ENCODE measurements at places on chromosomes 3 and 15.
A peak's percentile ranks its signal among the peaks of the same experiment; 100 is the strongest.

DNA sequence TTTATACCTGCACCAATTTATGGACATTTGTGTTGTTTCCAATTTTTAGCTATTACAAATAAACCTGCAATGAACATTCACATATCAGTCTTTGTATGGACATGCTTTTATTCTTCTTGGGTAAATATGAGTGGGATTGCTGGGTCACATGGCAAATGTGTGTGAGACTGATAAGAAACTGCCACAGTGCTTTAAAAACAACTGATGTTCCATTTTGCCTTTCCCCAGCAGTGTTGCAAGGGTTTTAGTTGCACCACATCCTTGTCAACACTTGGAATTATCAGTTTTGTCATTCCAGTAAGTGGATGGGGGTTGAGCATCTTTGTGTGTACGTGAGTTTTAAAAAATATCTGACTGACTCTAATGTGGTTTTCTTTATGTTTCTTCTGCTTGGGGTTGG lies 191.2 kb downstream of the PLCL2 start:
- no peak overlapping the region for H3K27ac ChIP-seq
- H3K36me3 ChIP-seq: peaks cover 51% of the 10 kb centered on the region
- no peaks in the 10 kb centered on the region for H3K27me3 ChIP-seq
- H3K4me1 ChIP-seq: no peaks in the 10 kb centered on the region
- no peak overlapping the region for H3K4me3 ChIP-seq

DNA sequence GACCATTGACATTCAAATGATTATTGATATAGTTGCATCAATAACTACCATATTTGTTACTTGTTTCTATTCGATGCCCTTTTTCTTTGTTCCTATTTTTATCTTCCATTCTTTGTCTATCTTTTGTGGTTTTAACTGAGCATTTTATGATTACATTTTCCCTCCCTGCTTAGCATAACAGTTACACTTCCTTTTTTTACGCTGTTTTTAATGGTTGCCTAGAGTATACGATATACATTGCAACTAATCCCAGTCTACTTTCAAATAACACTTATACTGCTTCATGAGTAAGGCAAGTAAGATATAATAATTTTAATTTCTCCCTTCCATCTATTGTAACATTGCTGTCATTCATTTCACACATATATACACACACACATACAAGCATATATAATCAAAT lies 26.3 kb downstream of the COL6A6 start:
- no peaks in the 10 kb centered on the region for H3K36me3 ChIP-seq
- DNase-seq: no peak
- H3K27ac ChIP-seq: no peak overlapping the region
- no peak overlapping the region for H3K4me3 ChIP-seq
- H3K4me1 ChIP-seq: no peaks in the 10 kb centered on the region

- no peak overlapping the region for H3K4me3 ChIP-seq
- no peak overlapping the region for H3K27ac ChIP-seq
- H3K36me3 ChIP-seq: no peaks in the 10 kb centered on the region
- H3K27me3 ChIP-seq: peaks cover 43% of the 10 kb centered on the region
- no peak for DNase-seq
Measured at GRCh38 chr3:50390508-50391224, 31.3 kb upstream of the TMEM115 start.

- peaks cover 10% of the 10 kb centered on the region for H3K36me3 ChIP-seq
- H3K4me3 ChIP-seq: no peak overlapping the region
- no peaks in the 10 kb centered on the region for H3K27me3 ChIP-seq
- no peak for DNase-seq
Measured at GRCh38 chr3:52891615-52892081, 5.7 kb downstream of the STIMATE start.

GRCh38 chr3:140163159-140163763 lies 228.3 kb downstream of the CLSTN2 start:
- H3K36me3 ChIP-seq: no peaks in the 10 kb centered on the region
- no peak overlapping the region for H3K27ac ChIP-seq
- no peak for DNase-seq

DNA sequence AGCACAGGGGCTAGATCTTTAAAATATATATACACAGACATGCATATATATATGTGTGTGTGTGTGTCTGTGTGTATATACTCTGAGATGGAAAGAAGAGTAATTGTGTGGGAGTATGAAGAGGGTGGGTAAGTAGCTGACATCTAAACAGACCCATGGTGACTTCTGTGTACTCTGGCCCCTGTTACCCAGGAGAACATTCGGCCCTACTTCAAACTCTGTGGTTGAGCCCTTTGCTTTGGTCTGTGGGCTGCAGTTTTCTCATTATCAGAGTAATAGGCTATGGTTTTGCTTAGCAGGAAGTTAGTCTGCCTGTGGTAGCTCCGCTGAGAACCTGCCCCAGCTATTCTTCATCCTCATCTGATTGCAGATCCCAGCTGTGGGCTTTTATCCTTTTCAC lies 141.4 kb downstream of the RBPMS2 start:
- peaks cover 36% of the 10 kb centered on the region for H3K36me3 ChIP-seq
- peak overlapping the region; percentile 90 for H3K27ac ChIP-seq
- H3K4me1 ChIP-seq: peaks cover 6% of the 10 kb centered on the region
- no peak overlapping the region for H3K4me3 ChIP-seq

DNA sequence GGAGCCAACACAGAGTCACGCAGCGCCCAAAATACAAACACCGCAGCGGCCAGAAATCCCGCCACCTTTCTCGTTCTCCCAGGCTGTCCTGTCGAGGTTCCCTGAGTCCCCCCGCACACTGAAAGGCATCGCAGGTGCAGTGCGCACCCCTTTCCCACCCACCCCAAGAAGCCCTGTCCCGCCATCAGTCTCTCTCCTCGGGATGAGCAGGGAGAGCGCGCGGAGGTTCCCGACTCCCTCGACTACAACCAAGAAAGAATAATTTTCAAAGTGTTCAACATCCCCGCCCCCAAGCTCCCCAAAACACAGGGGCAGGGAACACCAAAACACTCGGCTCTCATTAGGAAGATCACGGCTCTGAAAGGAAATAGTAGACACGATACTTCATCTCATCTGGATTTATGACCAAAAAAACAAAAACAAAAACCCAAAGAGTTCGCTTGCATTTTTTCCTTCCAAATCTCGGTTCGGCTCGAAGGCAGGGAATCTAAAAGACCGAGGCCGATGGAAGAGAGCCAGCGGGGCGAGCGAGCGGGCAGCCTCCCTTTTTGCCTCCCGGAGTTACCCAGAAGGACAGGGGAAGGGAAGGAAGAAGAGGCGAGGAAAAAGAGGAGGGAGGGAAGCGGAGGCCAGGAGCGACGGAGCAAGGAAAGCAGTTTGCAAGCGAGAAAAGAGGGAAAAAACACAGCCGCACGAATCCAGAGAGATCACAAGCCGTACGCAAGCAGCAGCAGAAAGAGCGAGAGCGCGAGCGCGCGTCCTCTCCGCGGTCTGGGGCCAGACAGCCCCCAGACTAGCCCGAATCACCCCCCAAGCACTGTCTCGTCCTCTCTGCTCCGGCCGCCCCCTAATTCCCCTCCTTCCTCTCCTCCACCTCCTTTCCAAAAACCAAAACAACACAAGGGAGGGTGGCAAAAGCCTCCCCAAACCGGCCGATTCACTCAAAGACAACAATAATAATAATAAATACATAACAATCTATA lies 808 bp downstream of the BCL6 start:
- no peaks in the 10 kb centered on the region for H3K36me3 ChIP-seq
- no peaks in the 10 kb centered on the region for H3K27me3 ChIP-seq
- peak; percentile 69 for DNase-seq
- H3K4me1 ChIP-seq: peaks cover 10% of the 10 kb centered on the region
- H3K4me3 ChIP-seq: peak overlapping the region; percentile 92

DNA sequence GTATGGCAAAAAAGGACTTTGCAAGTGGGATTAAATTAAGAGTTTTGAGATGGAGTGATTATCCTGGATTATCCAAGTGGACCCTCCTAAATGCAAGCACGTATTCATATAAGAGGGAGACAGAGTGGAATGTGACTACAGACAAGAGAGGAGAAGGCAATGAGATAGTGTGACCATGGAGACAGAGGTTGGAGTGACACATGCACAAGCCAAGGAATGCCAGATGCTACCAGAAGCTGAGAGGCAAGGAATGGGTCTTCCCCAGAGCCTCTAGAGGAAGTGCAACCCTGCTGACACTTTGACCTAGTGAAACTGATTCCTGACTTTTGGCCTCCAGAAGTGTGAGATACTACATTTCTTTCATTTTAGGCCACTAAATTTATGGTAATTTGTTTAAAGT lies 117.2 kb downstream of the UACA start:
- DNase-seq: no peak
- H3K4me1 ChIP-seq: no peaks in the 10 kb centered on the region
- H3K27me3 ChIP-seq: no peaks in the 10 kb centered on the region
- no peak overlapping the region for H3K27ac ChIP-seq
- H3K4me3 ChIP-seq: no peak overlapping the region

- no peak for DNase-seq
- no peak overlapping the region for H3K27ac ChIP-seq
- H3K36me3 ChIP-seq: peaks cover 6% of the 10 kb centered on the region
Measured at GRCh38 chr15:33581032-33581431, 270.3 kb downstream of the RYR3 start.

- H3K4me1 ChIP-seq: peaks cover 8% of the 10 kb centered on the region
- H3K27me3 ChIP-seq: peaks cover 9% of the 10 kb centered on the region
- H3K36me3 ChIP-seq: peaks cover 11% of the 10 kb centered on the region
- DNase-seq: no peak
- H3K27ac ChIP-seq: no peak overlapping the region
Measured at GRCh38 chr3:52771702-52772101, 962 bp upstream of the NEK4 start.

DNA sequence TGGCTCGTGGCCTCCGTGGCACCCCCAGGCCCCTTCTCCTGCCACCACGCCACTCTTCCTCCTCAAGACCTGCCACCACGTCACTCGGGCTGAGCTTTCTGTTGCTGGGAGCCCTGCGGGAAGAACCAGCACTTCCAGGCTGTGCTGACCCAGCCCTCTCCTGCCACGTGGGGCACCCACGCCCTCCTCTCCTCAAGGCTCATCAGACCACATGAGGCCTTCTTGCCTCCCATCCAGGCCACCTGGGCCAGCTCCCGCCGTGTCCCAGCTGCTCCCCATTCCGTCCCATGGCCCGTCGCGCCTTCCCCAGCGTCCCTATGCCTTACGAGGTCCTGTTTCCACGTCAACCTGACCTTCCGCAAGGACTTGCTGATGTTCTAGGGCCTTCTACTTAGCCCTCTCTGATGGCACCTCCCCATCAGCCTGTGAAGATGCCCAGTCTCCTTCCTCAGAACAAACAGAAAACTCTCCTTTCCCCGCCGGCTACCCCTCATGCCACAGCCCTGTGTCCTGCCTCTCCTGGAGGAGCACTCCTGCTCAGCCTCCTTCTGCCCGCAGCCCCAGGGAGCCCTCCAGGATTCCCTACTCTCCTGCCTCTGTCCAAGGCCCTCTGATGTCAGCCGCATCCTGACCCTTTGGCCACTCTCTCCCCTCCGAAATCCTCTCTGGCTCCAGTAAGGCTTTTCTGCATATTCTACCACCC lies 71.1 kb upstream of the BLM start:
- DNase-seq: no peak
- no peak overlapping the region for H3K27ac ChIP-seq
- peaks cover 41% of the 10 kb centered on the region for H3K36me3 ChIP-seq
- H3K4me3 ChIP-seq: no peak overlapping the region
- peaks cover 3% of the 10 kb centered on the region for H3K4me1 ChIP-seq
- no peaks in the 10 kb centered on the region for H3K27me3 ChIP-seq

DNA sequence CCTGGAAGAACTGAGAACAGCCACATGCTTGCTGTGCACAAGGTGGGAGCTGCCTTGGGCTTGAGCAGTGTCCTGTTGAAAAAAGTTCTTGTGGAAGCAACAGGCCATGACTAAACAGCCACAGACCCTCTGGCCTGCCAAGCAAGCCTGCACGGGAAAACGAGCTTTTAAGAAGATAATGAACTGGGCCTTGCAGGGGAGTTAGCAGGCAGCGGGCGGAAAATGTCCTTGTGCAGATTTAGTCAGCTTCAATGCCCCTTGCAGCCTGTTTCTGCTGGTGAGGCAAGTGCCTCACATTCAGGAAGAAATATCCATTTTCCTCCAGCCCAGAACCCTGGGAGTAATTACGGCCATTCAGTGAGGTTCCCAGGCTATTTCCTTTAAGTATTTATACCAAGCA lies 126.2 kb upstream of the KLHL25 start:
- H3K4me3 ChIP-seq: no peak overlapping the region
- H3K36me3 ChIP-seq: no peaks in the 10 kb centered on the region
- no peaks in the 10 kb centered on the region for H3K4me1 ChIP-seq
- no peak for DNase-seq

DNA sequence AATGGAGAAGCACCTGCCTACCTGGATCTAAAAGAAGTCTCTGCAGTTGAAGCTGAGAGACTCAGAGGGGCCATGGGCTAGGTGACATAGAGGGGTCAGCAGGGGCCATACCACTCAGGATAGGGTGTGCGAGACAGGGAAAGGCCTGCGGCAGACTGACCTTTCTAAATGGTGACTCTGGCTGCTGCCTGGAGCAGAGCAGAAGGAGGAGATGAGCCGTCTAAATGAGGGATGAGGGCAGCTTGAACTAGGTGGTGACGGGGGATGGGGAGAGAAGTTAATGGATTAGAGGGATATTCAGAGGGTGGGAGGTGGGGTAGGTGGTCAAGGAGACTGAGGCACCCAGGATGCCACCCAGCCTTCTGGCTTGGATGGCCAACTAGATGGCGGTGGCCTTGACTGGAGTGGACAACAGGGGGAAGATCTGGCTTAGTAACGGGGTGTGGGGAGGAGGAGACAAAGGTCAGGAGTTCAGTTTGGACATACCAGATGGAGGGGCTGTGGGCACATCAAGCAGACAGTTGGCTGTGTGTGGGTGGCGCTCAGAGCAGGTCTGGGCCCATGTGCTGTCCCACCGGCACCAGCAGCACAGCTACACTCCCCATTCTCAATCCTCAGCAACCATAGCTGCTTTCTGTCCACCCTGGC lies 3.2 kb upstream of the ITIH1 start:
- H3K27me3 ChIP-seq: peaks cover 12% of the 10 kb centered on the region
- no peak overlapping the region for H3K4me3 ChIP-seq
- no peak overlapping the region for H3K27ac ChIP-seq
- H3K36me3 ChIP-seq: no peaks in the 10 kb centered on the region
- peaks cover 10% of the 10 kb centered on the region for H3K4me1 ChIP-seq

DNA sequence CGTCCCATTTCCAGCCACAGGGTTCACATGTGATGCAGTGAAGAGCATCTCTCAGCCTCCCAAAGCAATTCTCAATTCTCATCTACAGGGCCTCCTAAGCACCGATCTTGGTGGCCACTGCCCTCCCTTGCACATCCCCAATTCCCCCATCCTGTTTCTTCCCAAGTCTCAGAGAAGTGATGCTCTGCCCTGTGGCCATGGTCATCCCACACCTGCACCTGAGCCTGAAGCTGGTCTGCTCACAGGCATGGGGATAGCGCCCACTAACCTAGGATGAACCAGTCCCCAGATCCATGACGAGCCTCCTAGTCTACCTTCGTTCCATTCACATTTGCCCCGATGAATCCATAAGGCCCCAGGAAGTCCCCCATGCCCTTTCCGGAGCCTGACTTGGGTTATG lies 201.5 kb downstream of the UACA start:
- DNase-seq: no peak
- no peaks in the 10 kb centered on the region for H3K36me3 ChIP-seq
- H3K4me1 ChIP-seq: peaks cover 13% of the 10 kb centered on the region
- no peak overlapping the region for H3K4me3 ChIP-seq
- no peak overlapping the region for H3K27ac ChIP-seq
- H3K27me3 ChIP-seq: peaks cover 57% of the 10 kb centered on the region
